ENCODE measurements at places on chromosomes 13 and 19.

GRCh38 chr13:111129465-111130115 is 14.5 kb downstream of the ARHGEF7 start:
- no peak for DNase-seq

- DNase-seq, result peak; percentile 59
These were observed 6.1 kb downstream of the BEST2 start for GRCh38 chr19:12757544-12758274.

DNA sequence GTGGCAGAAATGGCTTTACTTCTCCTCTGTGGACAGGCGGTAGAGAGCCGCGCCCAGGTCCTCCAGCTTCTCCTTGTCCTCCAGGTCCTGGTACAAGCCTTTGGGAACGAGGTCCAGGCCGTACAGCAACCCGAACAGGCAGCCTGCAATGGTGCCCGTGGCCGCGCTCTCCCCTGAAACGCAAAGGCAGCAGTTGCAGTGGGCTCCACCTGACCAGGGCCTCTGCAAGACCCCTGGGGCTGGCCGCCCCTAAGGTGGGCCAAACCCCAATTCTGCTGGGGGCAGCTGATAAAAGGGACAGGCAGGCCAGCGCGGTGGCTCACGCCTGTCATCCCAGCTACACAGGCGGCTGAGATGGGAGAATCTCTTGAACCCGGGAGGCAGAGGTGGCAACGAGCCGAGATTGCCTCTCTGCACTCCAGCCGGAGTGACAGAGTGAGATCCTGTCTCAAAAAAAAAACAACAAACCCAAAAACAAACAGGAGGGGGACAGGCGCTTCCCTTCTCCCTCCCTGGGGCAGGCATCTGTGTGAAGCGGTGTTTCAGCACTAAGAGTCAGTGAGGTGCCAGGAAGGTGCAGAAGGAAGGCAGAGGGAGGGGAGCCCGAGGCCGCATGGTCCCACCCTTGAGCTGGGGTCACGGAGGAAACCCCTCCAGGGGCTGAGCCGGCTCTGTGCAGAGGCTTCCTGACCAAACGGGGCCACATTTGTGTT is 30.3 kb downstream of the ADPRHL1 start:
- DNase-seq, result no peak

DNA sequence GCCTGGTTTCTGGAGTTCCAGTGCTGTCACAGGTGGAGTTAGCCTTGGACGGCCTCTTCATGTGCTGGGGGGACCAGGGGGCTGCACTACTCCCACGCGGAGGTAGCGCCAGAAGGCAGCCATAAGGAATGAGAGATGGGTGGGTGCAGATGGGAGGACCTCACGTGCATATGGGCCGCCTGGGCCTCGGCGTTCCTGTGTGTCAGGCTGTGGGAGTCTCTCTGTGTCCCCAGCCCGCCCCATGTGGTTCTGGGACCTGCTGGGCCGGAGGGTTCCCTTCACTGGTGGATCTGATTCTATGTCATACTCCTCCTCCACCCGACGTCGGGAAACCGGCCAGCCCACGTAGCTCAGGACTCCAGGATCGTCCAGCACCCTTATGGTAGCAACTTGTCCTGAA is 149.0 kb upstream of the SOX1 start:
- no peak for DNase-seq

DNA sequence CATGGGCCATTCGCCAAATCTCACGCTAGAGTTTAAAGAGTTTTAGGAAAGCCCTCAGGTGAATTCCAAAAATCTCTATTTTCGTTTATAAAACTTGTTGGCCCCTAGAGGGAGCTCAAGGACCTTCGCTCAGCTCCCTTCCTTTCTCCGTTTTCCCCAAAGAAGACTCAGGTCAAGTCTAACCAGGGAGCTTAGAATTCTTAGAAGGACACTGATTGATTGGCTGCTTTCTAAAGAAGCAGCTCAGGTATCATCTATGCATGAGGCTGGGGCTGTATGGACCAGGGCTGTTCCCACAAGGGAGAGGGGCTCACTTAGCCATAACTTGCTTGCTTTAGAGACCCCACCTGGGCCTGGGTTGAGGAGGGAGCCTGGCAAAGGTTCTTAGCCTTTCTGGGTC is 20.5 kb downstream of the DZIP1 start:
- no peak for DNase-seq

- DNase-seq, result no peak
These were observed 2.9 kb downstream of the CEBPG start for GRCh38 chr19:33376423-33376822.

- no peak for DNase-seq
These were observed 1519.0 kb upstream of the MIR17HG start for GRCh38 chr13:89828506-89828905.

- DNase-seq, result no peak
These were observed 342.2 kb upstream of the KLF12 start for GRCh38 chr13:74476365-74476764.

DNA sequence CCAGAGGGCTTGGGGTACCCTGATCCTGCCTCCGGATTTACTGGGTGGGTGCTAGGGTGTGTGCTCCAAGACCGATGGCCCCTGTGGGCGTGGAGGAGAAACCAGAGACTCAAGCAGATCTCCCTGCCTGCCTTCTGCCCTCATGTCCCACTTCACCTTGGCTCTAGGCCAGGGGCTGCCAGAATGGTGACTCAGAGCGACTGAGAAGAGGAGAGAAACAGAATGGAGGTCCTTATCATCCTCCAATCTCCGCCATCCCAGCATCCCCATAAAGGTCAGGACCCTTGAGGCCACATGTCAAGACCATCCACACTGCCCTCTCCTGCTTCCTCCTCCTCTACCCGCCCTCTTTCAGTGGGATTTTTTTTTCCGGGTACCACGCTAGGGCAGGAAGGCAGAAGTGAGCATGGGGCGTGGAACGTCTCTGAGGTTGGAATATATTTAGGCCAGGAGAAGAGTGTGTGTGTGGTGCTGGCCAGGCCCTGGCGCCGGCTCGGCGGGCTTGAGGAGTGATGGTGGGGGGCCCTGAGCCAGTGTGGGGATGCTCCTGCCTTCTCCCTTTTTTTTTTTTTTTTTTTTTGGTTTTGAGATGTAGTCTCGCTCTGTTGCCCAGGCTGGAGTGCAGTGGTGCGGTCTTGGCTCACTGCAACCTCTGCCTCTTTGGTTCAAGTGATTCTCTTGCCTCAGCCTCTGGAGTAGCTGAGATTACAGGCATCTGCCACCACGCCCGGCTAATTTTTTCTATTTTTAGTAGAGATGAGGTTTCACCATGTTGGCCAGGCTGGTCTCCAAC is 22.3 kb downstream of the IER2 start:
- peak; percentile 65 for DNase-seq

DNA sequence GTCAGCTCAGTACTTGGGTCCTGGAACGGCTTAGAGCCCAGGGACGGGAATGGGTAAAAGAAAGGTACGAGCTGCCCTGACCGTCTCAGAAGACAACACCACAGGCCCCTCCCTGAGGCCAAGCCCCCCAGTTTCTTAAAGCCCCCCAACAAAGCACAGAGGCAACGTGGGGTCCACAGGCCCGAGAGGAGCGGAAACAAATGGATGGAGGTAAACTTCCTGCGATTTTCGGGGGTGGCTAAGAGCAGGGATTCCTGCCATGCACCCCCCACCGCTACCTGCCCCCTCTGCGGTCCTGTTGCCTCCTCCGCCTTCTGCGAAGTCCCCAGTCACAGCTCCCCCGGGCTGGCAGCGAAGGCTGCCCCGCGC is 48.2 kb downstream of the PTPRS start:
- no peak for DNase-seq

GRCh38 chr13:97241761-97242160 is 19.6 kb downstream of the MBNL2 start:
- no peak for DNase-seq

DNA sequence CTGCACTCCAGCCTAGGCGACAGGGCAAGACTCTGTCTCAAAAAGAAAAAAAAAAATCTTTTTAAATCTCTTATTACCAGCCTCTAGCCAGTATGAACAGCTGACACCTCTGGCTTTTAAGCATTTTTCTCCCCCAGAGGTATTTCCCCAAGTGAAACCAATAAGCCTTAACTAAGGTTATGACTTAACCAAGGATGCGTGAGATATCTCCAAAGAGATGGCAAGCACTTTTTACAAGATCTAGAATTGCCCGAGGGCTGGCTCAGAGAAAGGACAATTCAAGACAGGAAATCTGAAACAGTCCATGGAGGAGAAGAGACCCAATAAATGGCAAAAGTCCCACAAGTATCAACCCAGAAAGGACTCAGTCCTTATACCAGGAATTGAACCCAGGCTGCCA is 362.1 kb downstream of the FOXO1 start:
- DNase-seq, result no peak

- no peak for DNase-seq
These were observed 3.9 kb downstream of the UPF3A start for GRCh38 chr13:114285166-114285808.

DNA sequence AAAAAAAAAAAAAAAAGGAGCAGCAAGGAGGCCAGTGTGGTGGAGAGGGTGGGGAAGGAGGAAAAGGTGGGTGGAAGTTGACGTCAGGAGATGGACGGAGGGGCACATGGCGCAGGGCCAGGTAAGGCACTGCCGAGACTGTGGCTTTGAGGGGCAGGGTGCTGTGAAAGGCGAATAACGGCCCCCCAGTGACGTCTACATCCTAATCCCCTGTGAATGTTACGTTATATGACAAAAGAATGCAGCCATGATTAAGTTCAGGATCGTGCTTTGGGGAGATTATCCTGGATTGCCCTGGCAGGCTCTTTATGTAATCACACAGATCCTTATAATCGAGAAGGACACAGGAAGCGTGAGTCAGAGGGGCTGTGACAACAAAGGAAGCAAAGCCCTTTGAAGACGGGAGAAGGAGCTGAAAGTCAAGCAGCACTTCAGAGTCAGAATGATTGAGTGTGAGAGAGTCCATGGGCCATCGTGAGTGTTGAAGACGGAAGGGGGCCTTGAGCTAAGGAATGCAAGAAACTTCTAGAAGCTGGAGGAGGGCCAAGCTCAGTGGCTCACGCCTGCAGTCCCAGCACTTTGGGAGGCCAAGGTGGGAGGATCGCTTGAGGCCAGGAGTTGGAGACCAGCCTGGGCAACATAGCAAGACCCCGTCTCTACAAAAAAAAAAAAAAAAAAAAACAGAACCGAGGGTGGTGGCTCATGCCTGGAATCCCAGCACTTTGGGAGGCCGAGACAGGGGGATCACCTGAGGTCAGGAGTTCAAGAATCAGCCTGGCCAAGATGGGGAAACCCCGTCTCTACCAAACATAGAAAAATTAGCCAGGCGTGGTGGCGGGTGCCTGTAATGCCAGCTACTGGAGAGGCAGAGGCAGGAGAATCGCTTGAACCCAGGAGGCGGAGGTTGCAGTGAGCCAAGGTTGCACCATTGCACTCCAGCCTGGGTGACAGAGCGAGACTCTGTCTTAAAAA is 13.8 kb upstream of the CEACAM16 start:
- no peak for DNase-seq

- DNase-seq, result no peak
These were observed 157.5 kb upstream of the ZNF536 start for GRCh38 chr19:30214651-30215051.

- DNase-seq, result no peak
These were observed at the start of gene C19orf81 for GRCh38 chr19:50649433-50650391. Gene C19orf81 (plus strand): TSS chr19:50649445. CDS start chr19:50649445, 0 bp downstream.

GRCh38 chr19:13363245-13363644 is 143.0 kb downstream of the CACNA1A start:
- no peak for DNase-seq

DNA sequence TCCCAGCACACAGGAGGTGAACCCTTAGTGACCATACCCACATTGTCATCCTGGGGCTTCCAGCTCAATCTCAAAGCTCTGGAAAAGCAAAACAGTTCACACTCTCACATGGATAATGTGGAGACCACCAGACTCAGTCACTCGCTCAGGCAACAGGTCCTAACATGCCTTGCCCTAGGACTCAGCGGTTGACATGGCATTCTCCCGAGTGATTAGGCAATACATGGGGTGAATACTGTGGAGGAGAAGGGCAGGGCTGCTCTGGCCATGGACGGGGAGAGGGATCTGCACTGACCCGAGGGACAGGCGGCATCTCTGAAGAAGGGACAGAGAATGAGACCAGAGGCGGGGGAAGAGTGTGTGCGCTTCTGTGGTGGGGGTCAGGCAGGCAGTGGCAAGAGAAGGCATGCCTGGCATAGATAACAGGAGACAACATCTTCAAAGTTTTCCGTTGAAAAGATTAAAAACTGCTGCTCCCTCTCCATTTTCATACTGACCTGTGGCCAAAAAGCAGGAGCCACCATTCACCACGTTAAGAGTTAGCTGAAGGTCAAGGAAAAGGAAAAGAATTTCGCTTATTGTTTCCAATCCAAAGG is 44.5 kb upstream of the EPHX3 start:
- no peak for DNase-seq

GRCh38 chr13:113650731-113651148 is 7.3 kb downstream of the ATP4B start:
- DNase-seq, result no peak

DNA sequence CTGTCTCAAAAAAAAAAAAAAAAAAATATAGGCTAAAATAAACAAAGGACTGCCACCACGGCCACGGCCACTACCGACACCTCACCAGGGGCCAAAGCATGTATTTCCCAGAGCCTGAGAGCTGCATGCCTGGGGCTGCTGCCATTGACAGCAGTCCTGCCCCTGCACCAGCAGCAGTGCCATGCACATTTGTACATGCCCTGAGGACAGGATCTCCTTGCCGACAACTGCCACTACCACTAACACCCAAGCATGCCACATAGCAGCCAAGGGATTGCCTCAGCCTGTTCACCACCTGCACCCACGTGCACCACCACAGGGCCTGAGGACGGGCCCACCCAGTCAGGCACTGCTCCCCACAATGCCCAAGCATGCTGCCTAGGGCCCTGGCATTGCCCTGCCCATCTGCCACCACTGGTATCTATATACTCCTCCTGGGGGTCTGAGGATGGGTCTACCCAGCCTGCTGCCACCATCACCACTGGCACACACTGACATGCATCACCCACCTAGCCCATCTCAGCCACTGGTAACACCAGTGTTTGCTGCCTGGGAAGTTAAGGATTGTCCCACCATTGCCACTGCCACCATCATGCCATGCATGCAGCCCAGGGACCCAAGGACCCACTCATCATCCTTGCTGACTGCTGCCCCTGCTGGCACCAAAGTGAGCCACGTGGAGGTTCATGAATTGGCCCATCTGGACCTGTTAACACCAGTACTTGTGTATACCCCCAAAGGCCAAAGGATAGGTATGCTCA is 10.6 kb upstream of the NUP62 start:
- no peak for DNase-seq

- DNase-seq, result no peak
These were observed 83.2 kb upstream of the IRS2 start for GRCh38 chr13:109869312-109870237.

Data from T-helper 17 cell (primary cell).